Muscle of arm (tissue), 14 donors: ENCODE measurements at places on chromosomes 3 and 15. TPM values are rescaled to one million over a fixed set of nuclear protein-coding genes. Genes with fewer than 3 reads are reported as not detected.

The SLC24A5 gene
- polyA plus RNA-seq, result not detected

The SPTSSB gene
- not detected for polyA plus RNA-seq

The ROPN1 gene
- not detected for polyA plus RNA-seq

The UBAP1L gene
- polyA plus RNA-seq, result 3.3 TPM

The IL17RB gene
- not detected for polyA plus RNA-seq

The PIERCE2 gene
- polyA plus RNA-seq, result 1.9 TPM

The HDAC11 gene
- 19.2 TPM for polyA plus RNA-seq

DNA sequence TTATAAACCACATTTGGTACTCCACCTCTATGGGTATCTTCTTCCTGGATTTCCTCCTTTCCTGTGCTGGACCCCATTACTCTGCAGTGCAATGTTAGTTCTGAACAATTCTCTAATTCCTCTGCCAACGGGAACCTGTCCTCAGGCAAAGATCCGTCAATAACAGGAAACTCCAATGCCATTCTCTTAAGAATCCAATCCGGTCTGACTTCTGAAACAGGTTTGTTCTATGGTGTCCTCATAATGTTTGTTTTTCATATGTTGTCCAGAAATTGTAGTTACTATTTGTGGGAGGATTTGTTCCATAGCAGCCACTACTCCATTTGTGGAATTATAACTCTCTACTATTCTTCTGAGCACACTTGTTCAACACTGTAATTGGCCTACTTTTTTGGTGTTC is 112.7 kb downstream of the TBL1XR1 start:
- DNase-seq, result no peak

DNA sequence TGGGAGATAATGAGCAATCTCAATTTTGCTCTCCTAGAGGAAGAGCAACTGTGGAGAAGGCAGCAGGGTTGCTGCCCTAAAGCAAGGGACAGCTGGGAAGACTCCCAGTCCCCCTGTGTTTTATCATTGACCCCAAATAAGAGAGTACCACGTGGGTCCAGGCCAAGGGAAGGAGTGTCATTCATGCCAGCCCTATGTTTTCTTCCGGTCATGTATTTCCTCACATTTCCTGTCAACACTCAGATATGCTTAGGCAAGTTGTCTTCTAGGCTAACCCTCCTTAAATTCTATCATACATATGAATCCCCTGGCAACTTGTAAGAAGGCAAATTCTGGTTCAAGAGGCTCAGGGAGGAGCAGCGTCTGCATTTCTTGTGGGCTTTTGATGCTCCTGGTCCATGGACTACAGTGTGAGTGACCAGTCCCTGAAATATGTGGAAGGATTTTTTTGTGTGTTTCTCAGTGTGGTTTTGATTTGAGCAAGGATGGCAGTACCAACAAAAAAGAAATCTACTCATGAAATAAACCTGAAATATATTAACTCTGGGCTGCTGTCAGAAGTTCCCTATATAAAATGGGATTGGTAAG is 31.9 kb upstream of the RPP14 start:
- no peak for DNase-seq

DNA sequence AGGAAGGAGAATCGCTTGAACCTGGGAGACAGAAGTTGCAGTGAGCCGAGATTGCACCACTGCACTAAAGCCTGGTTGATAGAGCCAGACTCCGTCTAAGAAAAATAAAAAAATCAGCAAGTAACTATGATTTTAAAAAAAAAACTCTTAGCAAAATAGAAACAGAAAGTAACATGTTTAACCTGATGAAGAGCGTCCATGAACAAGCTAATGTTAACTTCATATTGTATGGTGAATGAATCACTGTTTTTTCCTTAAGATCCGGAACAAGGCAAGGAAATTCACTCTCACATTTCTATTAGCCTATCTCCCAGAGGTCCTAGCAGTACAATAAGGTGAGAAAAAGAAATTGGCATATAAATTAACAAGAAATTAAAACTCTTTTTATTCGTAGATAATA is 69.0 kb downstream of the RFX7 start:
- no peak for DNase-seq

DNA sequence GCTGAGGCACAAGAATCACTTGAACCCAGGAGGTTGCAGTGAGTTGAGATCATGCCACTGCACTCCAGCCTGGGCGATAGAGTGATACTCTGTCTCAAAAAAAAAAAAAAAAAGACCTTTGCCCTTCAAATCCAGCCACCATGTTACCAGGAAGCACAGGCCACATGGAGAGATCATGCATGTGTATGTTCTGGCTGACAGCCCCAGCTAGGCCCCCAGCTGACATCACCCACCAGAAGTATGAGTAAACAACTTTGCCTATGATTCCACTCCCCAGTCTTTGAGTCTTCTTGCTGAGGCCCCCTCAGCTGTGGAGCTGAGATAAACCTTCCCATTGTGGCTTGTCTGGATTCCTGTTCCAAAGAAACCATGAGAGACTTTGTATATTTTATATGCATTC is 3.3 kb upstream of the ARIH2 start:
- no peak for DNase-seq

DNA sequence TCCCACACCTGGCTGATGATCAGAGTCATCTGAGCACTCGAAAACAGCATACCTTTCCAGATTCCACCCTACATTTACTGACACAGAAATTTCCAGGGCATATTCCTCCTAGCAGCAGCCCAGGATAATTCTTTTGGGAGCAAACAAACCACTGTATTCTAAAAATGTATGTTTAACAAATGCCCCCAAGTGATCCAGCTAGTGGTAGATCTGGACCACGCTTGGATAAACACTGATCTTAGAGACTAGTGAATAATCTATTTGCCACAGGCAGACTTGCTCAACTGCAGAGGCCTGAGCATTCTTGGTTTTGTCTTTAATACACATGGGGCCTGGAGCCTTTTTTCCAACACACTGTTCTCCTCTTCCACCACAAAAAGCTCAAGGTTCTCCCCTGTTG is 89.6 kb downstream of the TM4SF4 start:
- DNase-seq, result no peak

GRCh38 chr3:14262867-14263266 is 84.2 kb downstream of the LSM3 start:
- no peak for DNase-seq

GRCh38 chr15:79629687-79630086 is 197.6 kb downstream of the MINAR1 start:
- no peak for DNase-seq

GRCh38 chr3:169662843-169663160 is 710 bp downstream of the MECOM start:
- no peak for DNase-seq

GRCh38 chr15:66705277-66706146 is 3.5 kb downstream of the SMAD6 start:
- no peak for DNase-seq

DNA sequence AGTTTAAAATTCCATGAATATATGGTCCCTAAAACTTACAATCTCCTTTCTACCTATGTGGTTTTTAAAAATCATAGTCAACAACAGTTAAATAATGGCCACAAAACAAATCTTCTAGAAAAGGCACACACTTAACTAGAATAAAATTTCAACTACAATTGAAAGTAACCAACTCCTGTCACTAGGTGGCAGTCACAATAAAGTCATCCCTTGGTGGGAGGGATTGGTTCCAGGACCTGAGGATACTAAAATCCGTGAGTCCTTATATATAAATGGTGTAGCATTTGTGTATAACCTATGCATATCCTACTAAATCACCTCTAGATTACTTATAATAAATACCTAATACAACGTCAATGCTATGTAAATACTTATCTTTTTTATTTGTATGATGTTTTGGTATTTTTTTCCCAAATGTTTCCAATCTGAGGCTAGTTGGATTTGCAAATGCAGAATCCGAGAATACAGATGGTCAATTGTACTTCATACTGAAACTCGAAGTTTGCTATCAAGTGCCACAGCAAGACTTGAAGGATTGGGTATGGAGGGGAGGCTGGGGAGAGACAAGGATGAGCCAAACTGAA is 172.6 kb downstream of the FMN1 start:
- peak; percentile 70 for DNase-seq

DNA sequence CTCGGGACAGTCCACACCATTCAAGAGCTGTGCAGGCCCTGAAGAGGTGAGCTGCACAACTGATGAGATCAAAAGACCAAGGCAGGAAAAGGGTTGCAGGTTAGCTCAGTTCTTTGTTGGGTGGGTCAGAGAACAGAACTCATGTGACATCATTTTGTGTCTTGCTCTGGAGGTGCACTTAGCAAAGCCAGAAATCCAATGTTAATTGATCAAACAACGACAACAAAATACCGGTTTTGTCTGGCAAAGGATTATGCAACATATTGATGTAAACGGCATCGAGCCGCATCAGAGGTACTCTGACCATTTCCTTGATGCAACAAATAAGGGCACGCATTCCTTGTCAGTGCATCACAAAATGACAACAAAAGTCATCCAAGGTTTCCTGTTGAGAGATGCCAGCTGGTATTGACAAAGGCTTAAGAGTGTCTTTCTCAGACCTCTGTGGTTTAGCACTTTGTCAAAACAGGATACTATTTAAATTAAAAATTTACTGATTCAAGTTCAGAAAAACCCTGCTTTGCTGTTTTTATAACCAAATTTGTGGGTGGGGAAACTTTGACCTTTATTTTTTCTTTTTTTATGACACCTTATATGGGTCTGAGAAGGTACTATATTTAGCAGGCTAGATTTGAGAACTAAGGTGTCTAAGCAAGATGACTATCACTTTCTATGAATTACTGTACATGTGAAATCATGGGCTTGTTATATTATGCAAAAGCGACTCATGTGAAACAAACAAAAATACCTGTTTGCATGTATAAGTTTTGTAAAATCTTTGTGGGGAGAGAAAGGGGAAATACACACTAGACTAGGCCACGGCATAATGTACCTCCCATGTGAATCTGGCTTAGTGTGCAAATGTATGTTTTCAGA is 496.1 kb downstream of the FOXP1 start:
- no peak for DNase-seq
